ENCODE measurements at places on chromosomes 2 and 18. TPM values are rescaled to one million over a fixed set of nuclear protein-coding genes. Genes with fewer than 3 reads are reported as not detected.

- DNase-seq = no peak
Measured at GRCh38 chr18:70688286-70688685, 399.4 kb downstream of the SOCS6 start.

The SLC30A3 gene
- total RNA-seq = not detected

DNA sequence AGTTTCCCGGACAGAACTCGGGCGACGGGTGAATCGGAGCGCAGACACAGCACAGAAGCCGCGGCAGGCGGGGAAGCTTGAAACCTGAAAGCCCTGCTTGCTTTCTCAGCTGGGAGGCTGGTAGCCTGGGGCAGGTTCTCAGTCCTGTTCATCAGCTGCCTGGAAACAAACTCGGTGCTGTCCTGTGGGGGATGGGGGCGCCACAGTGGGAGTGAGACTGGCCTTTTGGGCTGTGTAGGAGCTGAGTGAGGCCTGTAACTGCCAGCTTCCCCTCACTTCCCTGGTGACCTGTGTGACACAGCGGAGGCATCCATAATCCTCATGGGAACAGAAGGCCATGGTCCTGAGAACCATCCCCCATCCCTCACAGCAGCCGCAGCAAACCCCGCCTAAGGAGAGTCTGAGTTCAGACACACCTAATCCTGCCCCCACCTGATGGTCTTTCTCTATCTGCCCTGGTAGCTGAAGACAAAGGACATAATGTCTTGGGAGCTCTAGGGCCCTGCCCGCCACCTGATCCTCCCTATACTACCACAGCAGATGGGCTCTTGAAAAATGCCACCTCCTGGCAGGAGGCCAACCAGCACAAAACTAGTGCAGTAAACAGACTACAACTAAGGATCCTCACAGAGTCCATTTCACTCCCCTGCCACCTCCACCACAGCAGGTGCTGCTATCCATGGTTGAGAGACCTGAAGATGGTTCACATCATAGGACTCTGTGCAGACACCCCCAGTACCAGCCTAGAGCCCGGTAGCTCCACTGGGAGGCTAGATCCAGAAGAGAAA is 52.7 kb upstream of the LDLRAD4 start:
- no peak for DNase-seq

The SCTR gene
- not detected for total RNA-seq

The PKDCC gene
- 2.4 TPM for total RNA-seq

The AMMECR1L gene
- 21.0 TPM for total RNA-seq

DNA sequence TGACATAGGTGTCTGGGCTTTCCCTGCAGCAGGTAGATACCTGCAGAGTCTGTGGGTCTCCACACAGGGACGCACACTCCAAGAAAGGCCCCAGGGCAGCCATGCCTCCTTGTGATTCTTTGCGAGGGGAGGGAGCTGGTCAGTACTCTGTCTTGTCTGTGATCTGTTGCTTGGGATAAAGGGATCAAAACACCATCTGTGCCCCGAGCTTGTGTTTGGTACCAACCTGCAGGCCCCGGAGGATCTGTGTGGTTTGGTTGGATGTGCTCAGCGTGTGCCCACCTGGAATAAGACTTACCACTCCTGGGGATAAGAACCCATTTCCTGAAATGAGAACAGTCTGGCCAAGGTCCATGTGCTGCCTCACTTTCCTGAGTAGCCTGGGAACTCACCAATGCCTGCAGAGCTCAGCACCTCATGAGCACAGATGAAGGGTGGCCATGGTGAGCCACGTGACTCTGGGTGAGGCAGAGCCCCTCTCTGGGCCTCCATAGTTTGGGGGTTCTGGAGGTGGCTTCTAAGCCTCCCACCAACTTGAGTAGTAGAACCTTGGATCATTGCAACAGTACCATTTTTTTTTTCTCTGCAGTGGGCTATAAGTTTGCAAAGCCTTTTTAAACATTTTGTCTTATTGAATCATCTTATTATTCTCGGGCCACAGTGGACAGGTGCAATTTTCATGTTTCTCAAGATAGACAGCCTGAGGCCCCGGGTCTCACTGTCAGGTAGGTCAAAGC is 134.8 kb downstream of the DDX1 start:
- no peak for DNase-seq

GRCh38 chr2:171966235-171966634 is 33.5 kb upstream of the METAP1D start:
- no peak for DNase-seq

The NEU2 gene
- not detected for total RNA-seq

DNA sequence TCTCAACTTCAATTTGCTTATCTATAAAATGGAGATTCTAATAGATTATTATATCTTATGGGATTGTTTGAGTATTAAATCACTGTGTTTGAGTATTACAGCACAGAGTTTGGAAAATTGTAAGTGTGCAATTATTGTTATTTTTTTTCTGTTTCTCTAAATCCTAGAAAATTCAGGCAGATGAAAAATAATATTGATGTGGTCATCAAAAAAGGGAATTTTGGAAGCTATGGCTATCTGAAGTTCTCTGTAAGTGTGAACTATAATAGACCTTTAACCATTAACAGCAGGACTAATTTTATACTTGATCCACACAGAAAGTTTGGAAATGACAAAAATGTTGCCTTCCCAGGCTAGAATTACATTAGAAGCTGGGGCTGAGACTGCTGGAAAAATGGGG is 393.2 kb downstream of the SUCLG1 start:
- DNase-seq = no peak

DNA sequence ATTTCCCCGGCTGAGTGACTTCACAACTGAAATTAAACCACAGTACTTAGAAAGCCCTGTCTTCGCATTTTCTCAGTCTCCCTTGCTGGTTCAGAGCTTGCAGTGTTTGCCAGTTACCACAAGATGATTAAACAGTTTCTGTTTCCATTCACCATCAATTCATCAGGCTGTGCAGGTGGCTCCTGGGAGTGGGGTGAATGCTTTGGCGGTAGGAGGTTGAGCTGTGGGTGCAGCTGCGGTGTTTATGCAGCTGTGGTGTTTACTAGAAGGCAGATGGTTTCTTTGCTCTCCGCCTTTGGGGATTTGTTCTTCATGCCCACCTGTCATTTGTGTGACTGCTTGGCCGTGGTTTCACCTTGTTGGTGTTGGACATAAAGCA is 16.1 kb downstream of the ACOXL start:
- peak; percentile 71 for DNase-seq

The KRCC1 gene
- total RNA-seq = 31.6 TPM
